ENCODE measurements at places on chromosomes 11 and 22.

DNA sequence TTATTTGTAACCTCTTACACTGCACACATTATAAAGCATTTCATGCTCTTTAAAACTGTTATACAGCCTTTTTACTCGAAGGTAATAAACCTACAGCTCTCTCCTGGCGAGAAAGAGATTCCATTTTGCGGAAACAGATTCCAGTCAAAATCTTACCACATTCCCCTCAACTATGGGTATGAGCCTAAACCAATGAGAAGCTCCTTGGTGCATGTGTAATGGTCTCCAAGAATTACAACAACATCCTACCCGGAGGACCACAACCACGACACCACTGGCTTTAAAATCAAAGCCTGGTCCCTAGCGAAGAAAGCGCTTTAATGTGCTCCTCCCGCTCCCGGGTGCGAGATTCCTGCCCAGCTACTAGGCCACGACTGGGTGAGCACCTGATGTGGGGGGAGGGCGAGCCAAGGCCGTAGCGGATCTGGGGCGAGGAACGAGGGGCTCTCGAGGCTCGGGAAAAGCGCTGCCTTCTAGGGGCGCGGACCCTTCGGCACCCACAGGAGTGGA, 821 bp downstream of the CELF1 start:
- DNase-seq: no peak

GRCh38 chr22:50481440-50482106, at the start of gene ADM2:
Gene ADM2 (plus strand): TSS chr22:50481543. CDS start chr22:50481848, 305 bp downstream.
- DNase-seq: no peak

DNA sequence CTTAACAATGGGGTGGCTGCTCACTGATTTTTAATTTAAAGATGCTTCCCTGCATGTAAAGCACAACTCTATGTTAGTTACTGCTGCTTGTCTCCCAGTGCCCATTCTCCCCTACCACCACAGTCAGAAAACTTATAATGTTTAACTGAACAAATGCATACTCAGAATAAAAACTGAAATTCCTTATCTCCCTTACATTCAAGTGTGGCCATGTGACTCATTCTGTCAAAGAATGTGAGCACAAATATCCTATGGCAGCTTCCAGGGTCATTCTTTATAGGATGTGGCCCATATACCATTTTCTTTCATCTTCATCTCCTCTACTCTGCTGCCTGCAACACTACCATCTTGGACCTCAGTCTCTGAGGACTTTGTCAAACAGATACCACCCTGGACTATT, 374.8 kb downstream of the DYNC2H1 start:
- DNase-seq: no peak

- no peak for DNase-seq
Measured at GRCh38 chr11:125304876-125305275, 140.3 kb downstream of the PKNOX2 start.

- DNase-seq: peak; percentile 68
Measured at GRCh38 chr11:130223291-130223971, 63.8 kb downstream of the ST14 start.

GRCh38 chr11:47257517-47258316, at the start of gene NR1H3:
Gene NR1H3 (plus strand): TSS chr11:47257996. CDS start chr11:47259217, 1,221 bp downstream.
- no peak for DNase-seq

GRCh38 chr11:121194731-121195596, 93.9 kb downstream of the TECTA start:
- peak; percentile 67 for DNase-seq

- no peak for DNase-seq
Measured at GRCh38 chr11:120773501-120774031, 250.3 kb upstream of the TBCEL start.

GRCh38 chr22:47036936-47037485, 274.6 kb downstream of the TBC1D22A start:
- DNase-seq: no peak

- no peak for DNase-seq
Measured at GRCh38 chr11:116525961-116526495, 246.8 kb downstream of the BUD13 start.

- no peak for DNase-seq
Measured at GRCh38 chr11:122201106-122201505, 85.1 kb upstream of the BLID start.

DNA sequence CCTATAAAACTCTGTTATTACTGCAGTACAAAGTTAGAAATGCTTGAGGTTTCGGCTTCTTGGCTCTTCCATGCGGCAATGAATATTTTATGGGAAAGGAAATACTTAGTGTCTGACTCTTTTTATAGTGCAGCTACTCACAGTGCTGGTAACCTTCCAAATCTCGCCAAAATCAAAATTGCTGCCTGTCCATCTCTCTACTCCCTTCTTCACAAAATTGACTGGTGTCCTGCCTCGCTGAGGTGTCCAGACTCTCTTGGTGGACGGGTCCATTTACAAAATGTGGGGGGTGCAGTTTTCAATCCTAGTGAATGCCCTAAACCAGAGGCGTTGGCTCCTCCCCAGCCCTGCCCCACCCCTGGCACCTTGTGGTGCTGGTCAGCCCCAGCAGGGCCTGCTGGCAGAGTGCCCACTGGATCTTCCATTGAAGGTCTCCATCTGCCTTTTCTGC, 73.5 kb downstream of the ZBTB16 start:
- no peak for DNase-seq

- DNase-seq: no peak
Measured at GRCh38 chr11:89490602-89490980, 584 bp downstream of the NOX4 start.

DNA sequence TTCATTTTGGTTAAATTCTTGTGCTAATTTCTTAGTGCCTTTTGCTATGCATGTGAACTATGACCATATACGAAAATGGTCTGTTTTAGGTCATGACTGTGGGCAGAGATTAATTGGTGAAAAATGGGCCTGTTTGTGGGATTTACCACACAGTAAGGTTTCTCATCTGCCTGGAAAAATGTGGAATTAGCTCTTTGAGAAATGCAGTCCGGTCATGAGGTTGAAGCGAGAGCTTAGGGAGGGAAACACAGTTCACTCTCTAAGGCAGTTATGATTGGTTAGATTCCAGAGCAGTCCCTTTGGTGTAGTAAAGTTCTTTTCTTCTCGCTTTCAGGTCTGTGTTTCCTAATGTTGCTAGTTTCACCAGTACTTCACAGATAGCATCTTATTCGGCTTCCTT, 1.2 kb upstream of the PDE3B start:
- no peak for DNase-seq

GRCh38 chr11:36352922-36353321, 56.8 kb downstream of the PRR5L start:
- DNase-seq: peak; percentile 94

- DNase-seq: no peak
Measured at GRCh38 chr22:22887621-22888503, at the start of gene IGLL5. Gene IGLL5 (plus strand): TSS chr22:22887816. CDS start chr22:22888054, 238 bp downstream.

- no peak for DNase-seq
Measured at GRCh38 chr22:32951807-32952153, 106.4 kb downstream of the SYN3 start.

GRCh38 chr22:25085930-25086901, 113.4 kb upstream of the CRYBB3 start:
- DNase-seq: no peak

- DNase-seq: no peak
Measured at GRCh38 chr11:22193348-22194051, 615 bp downstream of the ANO5 start.

GRCh38 chr11:27532652-27533325, 26.2 kb upstream of the LIN7C start:
- DNase-seq: no peak

- DNase-seq: no peak
Measured at GRCh38 chr22:37884420-37884819, 21.7 kb upstream of the MICALL1 start.

DNA sequence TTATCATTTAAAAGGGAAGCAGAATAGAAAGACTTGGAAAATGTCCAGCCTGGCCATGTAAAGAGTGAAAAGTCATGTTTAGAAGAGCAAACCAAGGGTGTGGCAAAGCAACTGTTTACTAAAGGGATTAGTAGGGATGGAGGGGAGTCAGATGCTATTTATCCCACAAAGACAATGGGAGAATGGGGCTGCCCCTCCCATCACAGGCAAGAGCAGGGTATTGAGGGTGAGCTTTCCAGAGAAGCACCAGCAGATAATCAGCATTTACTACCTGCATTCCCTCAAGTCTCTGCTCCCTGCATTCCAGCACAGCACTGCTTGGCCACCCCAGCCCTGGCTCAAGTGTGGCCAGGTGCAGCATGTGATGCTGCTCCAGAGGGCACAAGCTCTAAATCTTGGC, 18.5 kb upstream of the QSER1 start:
- no peak for DNase-seq

DNA sequence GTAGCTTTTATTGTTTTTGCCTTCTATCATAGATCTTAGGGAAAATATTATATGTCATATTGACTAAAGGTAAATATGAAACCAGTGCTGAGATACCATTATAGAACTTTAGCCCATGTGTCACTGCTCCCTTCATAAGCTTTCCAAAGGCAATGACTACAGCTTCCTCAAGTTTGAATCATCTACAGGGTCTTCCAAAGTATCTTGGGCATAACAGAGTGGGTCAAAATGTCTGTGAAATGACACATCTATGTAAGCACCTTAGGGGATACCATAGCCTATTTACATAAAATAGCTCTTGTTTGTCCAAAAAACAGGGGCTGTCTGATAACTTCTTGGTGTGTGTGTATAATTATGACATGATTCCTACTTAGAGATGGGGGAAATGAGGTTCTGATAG, 52.5 kb downstream of the RELT start:
- DNase-seq: no peak

DNA sequence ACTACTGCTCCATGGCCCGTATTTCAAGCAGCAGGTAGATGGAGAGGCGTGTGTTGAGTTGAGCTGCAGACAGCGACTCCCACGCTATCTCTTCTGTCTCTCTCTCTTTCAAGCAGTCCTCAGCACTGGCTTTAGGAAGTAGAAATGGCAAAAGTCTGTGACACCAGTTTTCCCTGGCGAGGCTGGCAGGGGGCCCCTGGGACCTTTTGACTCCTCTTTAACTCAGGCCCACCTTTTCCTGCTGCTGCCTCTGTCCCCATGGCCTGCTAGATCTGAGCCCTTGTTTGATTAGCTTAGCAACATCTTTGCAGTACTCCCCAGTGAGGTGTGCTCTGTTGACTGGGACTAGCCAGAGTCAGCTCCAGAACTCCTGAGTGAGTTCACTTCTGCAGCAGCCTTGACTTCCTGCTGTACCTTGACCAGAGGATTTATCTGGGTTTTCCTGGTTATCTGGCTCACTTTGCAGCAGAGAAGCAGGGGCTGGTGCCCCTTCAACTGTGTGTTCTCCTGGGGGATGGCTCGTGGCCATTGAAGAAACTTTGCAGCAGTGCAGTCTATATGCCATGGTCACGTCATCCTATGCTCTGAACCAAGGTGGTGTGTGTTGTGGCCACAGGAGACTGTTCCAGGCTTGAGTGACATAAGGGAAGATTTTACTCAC, 183.9 kb downstream of the DBX1 start:
- DNase-seq: no peak

- no peak for DNase-seq
Measured at GRCh38 chr11:26142891-26143290, 189.0 kb upstream of the ANO3 start.

DNA sequence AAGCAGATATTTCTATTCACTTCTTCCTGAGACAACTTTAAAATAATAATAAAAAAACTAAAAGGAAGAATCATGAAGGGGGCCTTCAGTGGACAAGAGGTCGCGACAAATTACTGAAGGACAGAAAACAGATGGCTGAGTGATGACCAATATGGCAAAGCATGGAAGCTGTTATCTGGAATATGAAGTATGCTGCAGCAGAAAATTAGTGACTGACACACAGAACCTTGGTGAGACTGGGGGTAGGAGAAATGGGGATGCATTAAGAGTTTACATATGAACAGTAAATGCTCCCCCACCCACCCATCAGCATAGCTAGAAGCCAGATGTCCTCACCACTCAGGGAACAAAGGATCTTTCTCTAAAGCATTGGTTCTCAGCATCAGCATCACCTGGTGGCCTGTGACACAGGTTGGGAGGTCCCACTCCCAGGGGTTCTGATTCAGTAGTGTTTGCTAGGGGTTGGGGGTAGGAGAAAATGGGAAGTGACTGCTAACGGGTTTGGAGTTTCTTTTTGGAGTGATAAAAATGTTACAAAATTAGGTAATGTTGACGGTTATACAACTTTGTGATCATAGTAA, 59.7 kb downstream of the NARS2 start:
- DNase-seq: no peak
